ENCODE measurements at places on chromosomes 1 and 21.

GRCh38 chr1:67336157-67336556 lies 28.5 kb downstream of the IL12RB2 start:
- DNase-seq = no peak

- DNase-seq = no peak
Measured at GRCh38 chr1:9296850-9297249, 4.2 kb downstream of the SPSB1 start.

DNA sequence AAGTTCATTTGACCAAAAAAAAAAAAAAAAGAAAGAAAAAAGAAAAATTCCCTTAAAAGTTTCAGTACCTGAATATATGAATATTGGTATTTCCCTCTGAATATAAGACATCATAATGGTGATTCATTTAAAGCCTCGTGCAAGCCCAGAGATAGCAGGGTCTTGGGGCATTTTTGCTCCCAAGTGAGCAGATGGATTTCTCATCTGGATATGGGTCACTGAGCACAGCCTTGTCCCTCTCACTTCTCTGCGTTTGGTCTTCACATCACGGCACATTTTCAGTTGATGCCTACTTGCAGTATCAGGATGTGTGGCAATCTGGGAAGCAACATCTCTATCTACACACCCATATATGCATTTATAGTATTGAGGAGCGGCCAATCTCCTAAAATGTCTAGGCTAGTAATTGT lies 12.7 kb downstream of the CD58 start:
- no peak for DNase-seq

DNA sequence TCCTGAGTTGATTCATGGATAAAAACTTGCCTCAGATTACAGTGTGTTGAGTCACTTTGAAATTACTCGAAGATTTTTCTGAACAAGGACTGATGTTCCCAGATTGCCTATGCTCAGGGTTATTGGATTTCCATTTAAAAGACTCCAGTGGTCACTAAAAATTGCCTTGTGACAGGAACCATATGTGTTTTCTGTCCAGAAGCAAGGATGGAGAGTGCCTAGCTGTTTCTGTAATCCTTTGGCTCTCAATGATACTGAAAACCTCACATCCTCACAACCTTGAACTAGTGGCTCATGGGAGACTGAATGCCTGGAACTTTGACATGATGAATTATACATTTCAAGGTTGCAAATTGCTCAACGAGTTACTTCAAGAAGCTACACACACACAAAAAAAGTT lies 1271.8 kb downstream of the BRINP3 start:
- DNase-seq = no peak

GRCh38 chr1:109216662-109217061 lies 2.9 kb downstream of the SARS1 start:
- no peak for DNase-seq

GRCh38 chr1:26370591-26371382 lies 1.8 kb downstream of the ZNF683 start:
- DNase-seq = no peak

DNA sequence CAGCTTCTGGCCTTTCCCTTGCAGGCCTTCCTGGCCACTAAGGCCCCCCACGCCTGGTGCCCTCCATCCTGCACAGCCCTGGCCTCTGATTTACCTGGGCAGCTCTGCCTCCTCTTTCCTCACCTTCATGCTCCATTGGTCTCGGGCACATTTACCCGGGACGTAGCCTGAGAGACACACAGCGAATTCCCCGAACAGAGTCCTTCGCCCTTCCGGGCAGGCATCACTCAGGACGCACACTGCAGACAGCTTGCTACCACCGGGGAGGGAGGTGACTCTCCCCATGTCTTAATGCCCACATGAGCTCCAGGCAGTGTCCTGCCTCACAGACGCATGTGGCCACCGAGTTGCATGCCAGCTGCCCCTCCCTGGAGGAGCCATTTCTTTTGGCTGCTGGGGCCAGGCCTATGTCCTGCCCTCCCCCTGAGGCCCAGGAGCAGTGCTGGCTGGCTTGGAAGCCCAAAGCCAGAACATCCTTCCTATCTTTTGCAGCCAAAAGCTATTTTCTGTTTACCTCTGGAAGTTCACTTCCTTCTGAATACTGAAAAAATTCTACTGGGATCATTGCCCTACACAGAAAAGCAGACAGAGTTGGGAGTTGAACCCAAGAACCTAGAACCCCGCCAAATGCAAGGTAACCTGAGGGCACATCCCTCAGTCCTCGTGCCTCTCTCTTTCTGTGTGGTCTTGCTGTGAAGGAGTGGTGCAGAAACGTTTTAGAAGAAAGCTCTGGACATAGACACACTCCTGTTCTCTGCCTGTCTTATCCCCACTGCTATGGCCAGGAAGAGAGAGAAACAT lies 209.5 kb downstream of the TOMM20 start:
- peak; percentile 47 for DNase-seq

- DNase-seq = no peak
Measured at GRCh38 chr1:88514544-88515060, 169.5 kb upstream of the PKN2 start.

GRCh38 chr1:56385314-56385713 lies 194.0 kb downstream of the PLPP3 start:
- no peak for DNase-seq

- no peak for DNase-seq
Measured at GRCh38 chr1:229803626-229804217, 177.7 kb downstream of the URB2 start.

DNA sequence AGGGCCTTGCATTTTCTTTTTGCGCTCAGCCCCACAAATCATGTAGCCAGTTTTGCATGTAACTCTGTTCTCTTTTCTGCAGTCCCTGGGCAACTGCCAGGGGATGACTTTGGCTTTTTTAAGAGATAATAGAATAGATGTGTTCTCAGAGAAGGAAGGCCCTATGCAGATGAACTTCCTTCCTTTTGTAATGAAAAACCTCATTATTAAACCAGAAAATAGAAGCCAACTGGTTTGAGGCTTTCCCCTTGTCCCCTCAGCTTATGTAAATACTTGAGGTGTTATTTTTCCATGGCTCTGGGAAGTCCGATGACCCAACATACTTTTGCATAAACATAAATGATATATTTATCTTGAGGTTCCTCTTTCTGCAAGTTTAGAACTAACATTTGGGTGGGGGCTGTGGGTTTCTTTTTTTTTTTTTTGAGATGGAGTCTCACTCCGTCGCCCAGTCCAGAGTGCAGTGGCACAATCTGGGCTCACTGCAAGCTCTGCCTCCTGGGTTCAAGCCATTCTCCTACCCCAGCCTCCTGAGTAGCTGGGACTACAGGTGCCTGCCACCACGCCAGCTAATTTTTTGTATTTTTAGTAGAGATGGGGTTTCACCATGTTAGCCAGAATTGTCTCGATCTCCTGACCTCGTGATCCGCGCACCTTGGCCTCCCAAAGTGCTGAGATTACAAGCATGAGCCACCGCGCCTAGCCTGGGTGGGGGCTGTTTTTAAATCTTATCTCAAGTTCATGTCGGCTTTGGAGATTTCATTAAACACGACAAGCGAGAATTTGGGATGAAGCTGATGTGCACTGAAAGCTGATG lies 14.4 kb upstream of the FCRL5 start:
- no peak for DNase-seq

- DNase-seq = no peak
Measured at GRCh38 chr1:110628323-110629105, 22.4 kb upstream of the KCNA2 start.

DNA sequence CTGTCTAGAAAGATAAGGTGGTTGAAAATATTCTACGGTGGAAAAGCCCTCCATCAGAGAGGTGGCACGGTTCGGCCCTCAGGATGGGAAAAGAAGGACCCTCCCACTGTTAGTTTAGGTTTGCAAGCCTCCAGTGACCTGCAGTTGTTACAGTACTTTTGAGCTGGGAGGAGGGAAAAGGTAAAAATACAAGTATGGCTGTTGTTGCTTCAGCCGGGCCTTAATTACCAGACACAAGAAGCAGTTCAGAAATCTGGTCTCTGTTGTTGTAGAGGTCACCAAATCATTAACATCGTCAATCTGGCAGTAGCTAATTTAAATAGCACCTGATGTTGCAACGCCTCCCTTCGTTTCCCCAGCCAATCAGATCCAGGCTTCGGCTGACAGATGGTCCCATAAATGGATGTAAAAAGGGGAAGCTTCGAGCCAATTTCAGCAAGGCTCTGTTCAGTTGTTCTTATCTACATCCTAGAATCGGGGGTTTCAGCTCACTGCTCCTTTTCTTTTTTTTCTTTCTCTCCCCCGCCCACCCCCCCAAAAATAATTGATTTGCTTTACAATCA lies at the start of gene ELAVL4:
Gene ELAVL4, plus strand, starts transcription at position 424 of the 563 bp plus-strand sequence. CDS start 270 bp downstream, outside the sequence.
- no peak for DNase-seq

- no peak for DNase-seq
Measured at GRCh38 chr21:23016617-23017016, 2018.4 kb downstream of the NCAM2 start.

GRCh38 chr1:6225651-6226050 lies 10.1 kb downstream of the ICMT start:
- DNase-seq = no peak

GRCh38 chr1:22142315-22143064 lies 407 bp downstream of the WNT4 start:
- DNase-seq = peak; percentile 29

GRCh38 chr1:25197235-25197975 lies 34.9 kb downstream of the SYF2 start:
- DNase-seq = no peak

- no peak for DNase-seq
Measured at GRCh38 chr1:203668401-203668800, 41.8 kb downstream of the ATP2B4 start.

GRCh38 chr1:66519992-66520391 lies 14.0 kb upstream of the SGIP1 start:
- no peak for DNase-seq

GRCh38 chr1:25503551-25504426 lies 39.6 kb upstream of the LDLRAP1 start:
- DNase-seq = peak; percentile 31

DNA sequence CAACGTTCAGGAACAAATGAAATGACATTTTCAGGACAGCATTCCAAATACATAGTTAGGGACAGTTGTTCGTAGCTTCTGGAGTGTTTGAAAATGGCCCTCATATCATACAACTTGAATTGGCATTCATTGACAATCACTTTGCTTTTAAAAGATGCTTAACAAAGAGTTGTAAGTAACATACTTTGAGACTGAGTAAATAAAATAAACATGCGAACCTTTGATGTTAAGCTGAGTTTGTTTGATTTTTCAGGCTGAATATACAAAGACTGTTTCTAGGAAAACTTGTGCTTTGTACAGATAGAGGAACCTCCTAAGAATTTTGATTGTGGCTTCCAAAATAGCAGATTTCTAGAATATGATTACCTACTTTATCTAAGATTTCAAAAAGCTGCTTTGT lies 45.3 kb downstream of the ITSN1 start:
- no peak for DNase-seq

- DNase-seq = no peak
Measured at GRCh38 chr21:44643741-44644310, 2.4 kb upstream of the KRTAP10-11 start.

DNA sequence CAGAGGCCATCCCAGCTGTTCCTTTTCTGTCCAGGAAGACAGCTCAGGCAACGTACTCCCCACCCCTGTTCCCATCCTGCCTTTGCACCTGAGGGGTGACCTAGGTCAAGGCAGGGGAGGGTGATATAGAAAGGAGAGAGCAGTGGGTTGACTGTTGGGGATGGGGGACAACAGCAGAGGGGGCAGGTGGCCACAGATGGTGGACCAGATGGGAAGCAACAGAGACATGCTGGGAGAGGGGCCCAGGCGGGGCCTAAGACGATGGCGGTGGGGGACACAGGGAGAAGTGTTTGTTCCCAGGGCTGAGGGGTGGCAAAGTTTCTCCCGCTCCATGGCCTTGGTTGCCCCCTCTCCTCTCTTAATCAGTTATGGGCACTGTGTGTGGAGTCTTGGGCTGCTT lies 6.3 kb downstream of the CELSR2 start:
- DNase-seq = no peak

DNA sequence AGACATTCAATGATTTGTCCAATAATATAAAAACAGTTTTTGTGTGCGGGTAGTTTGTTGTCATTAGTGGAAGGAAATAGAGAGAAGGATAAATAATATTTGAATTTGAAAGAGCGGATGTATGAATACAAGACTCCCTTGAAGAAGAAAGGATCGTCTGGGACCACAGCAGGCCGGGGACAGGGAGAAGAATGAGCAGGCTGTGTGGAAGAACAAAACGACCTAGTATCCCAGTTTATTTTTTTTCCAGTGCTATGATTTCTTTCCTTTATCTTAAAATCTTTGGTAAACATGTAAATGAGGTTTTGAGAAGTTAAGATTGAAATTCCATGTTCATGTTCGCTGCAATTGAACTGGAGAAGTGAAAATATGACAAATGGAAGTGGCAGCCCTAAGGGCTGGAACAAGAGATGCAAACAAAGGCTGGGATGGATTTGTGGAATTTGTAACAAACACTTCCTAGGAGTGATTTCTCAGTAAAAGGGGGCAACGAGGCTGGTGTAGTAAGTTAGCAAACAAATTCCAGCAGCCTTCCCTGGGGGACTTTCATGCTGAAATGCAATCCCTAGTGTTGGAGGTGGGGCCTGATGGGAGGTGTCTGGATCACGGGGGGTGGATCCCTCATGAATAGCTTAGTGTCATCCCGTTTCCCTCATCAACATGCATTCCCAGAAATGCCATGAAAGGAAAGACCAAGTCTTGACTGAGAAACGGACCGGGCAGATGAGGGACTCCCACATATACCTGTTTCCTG lies 10.2 kb upstream of the IFI16 start:
- DNase-seq = peak; percentile 99

GRCh38 chr21:26794597-26795411 lies 50.4 kb downstream of the ADAMTS1 start:
- peak; percentile 63 for DNase-seq

GRCh38 chr1:39103328-39104157 lies 77.4 kb downstream of the NDUFS5 start:
- DNase-seq = peak; percentile 51

DNA sequence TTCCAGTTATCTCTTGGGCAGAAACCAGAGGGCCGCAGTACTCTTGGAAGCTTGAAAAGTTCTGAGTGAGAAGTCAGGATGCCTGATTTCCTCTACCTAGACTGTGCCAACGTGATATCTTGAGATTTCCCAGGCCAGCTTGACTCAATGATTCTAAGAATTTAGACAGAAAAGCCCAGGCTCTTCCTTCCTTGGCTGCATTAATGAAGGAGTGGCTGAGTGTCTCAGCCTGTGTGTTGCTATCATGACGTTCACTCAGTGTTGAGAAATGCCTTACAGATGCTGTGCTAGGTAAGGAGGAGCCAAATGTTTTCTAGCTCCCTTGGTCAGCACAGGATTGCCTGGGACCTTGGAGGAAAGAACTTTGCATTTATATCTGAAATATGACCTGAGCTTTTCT lies 454.1 kb upstream of the USP24 start:
- DNase-seq = peak; percentile 91

- no peak for DNase-seq
Measured at GRCh38 chr1:37831109-37831508, 23.1 kb upstream of the YRDC start.

- DNase-seq = no peak
Measured at GRCh38 chr1:197424380-197424779, 156.3 kb downstream of the CRB1 start.

- DNase-seq = peak; percentile 75
Measured at GRCh38 chr1:60848583-60849188, 233.7 kb upstream of the NFIA start.

DNA sequence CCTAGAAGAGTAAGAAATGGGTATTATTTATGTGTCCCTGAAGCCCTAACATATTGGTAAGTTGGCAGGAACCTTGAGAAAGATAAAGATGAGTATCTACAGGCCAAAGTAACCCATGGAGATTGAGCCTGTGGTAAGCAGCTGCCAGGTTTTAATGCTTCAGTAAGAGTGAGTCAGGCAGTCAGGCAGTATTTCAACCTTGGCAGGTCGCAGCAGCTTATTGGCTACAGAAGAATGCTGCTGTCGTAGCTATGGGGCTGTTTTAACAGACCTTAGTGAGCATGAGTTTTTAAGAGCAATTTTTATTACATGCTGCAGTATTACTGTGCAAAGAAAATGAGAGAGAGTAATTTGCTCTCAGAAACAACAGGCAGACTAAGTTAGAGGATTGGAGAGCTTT lies 10.3 kb upstream of the SLC30A10 start:
- no peak for DNase-seq

Measured in cardiac fibroblast (primary cell).